Neuronal stem cell (in vitro differentiated cells): ENCODE measurements at places on chromosomes 5 and 9.
A peak's percentile ranks its signal among the peaks of the same experiment; 100 is the strongest.

GRCh38 chr5:75192804-75193203 lies 43.9 kb downstream of the ANKRD31 start:
- no peak overlapping the region for H3K4me3 ChIP-seq
- no peak overlapping the region for H3K27ac ChIP-seq
- H3K27me3 ChIP-seq = no peaks in the 10 kb centered on the region
- H3K4me1 ChIP-seq = no peaks in the 10 kb centered on the region
- no peaks in the 10 kb centered on the region for H3K36me3 ChIP-seq

DNA sequence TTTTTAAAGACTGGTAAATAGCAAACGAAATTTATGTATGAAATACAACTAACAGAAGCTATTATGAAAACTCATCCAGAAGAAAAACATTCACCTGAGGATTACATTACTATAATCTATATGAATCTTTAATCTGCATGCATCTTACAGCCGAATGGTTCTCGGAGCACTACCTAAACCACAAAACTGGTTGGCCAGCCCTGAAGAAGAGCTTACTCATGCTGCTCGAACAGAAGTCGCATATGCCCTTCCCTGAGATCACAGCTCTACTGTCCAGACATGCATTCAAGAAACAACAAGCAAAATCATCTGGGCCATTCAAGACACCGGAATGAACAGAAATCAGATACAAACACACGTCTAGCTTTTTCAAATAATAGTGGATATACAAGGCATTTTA lies 931.0 kb upstream of the DMAC1 start:
- H3K4me1 ChIP-seq = peaks cover 14% of the 10 kb centered on the region
- H3K27me3 ChIP-seq = no peaks in the 10 kb centered on the region
- H3K27ac ChIP-seq = no peak overlapping the region
- DNase-seq = no peak
- no peak overlapping the region for H3K4me3 ChIP-seq
- no peaks in the 10 kb centered on the region for H3K36me3 ChIP-seq

- peaks cover 18% of the 10 kb centered on the region for H3K4me1 ChIP-seq
- H3K4me3 ChIP-seq = no peak overlapping the region
These were observed 13.8 kb upstream of the NKD2 start for GRCh38 chr5:994821-995220.

DNA sequence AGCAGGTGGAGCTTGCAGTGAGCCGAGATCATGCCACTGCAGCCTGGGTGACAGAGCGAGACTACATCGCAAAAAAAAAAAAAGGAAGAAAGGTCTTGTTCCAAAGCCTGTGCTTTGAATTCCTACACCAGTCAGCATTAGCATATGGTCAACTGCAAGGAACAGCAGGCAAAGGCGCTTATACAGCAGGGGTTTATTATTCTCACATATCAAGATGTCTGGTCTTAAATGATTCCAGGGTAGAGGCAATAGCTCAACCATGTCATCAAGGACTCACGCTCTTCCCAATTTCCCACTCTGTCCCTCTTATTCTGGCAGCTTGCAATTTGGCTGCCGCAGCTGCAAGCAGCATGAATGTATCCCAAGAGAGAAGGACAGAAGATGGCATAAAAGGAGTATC lies 28.6 kb upstream of the HRH2 start:
- H3K4me3 ChIP-seq = no peak overlapping the region
- H3K27me3 ChIP-seq = no peaks in the 10 kb centered on the region
- no peaks in the 10 kb centered on the region for H3K4me1 ChIP-seq

GRCh38 chr9:27530915-27531755 lies 1.5 kb upstream of the MOB3B start:
- peaks cover 2% of the 10 kb centered on the region for H3K36me3 ChIP-seq
- no peaks in the 10 kb centered on the region for H3K27me3 ChIP-seq
- H3K27ac ChIP-seq = no peak overlapping the region

- no peaks in the 10 kb centered on the region for H3K4me1 ChIP-seq
- no peaks in the 10 kb centered on the region for H3K27me3 ChIP-seq
- DNase-seq = no peak
- no peaks in the 10 kb centered on the region for H3K36me3 ChIP-seq
These were observed 416.1 kb upstream of the IZUMO3 start for GRCh38 chr9:24961762-24962161.

DNA sequence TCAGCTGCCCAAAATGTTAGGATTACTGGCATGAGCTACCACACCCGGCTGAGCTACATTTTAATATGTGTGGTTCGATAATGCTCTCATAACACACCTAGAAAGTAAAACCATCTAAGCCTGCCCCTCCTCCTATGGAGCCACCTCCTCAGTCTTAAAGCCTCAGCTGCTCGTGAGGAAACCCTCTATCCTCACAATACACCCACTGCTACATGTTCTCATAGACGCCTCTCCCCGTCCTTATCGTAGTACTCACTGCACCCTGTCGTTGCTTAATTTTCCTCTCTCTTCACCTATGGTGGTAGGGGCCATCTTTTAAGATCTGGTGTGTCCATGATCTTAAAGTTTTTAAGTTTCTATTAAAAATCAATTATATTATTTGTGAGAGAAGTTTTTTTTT lies 72.9 kb downstream of the RCL1 start:
- no peak overlapping the region for H3K27ac ChIP-seq
- H3K36me3 ChIP-seq = peaks cover 18% of the 10 kb centered on the region
- H3K4me1 ChIP-seq = no peaks in the 10 kb centered on the region
- H3K4me3 ChIP-seq = no peak overlapping the region
- H3K27me3 ChIP-seq = no peaks in the 10 kb centered on the region

DNA sequence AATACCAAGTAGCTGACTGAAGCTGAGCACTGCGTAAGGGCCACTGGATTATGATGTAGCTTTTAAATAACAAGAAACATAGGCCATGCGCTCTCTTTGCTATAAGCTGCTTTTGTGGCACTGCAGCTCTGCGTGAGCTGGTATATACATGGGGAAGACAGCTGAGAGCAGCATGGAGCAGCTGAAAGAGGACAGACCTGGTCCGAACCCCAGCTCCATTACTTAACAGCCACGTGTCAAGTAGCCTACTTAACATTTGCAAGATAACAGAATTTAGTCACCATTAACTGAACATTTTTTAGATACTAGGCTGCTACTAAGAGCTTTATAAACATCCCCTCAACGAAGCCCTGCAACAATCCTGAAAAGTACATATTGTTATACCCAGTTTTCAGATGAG lies 69.3 kb downstream of the PTPN3 start:
- no peak for DNase-seq
- no peak overlapping the region for H3K4me3 ChIP-seq
- peaks cover 11% of the 10 kb centered on the region for H3K4me1 ChIP-seq

DNA sequence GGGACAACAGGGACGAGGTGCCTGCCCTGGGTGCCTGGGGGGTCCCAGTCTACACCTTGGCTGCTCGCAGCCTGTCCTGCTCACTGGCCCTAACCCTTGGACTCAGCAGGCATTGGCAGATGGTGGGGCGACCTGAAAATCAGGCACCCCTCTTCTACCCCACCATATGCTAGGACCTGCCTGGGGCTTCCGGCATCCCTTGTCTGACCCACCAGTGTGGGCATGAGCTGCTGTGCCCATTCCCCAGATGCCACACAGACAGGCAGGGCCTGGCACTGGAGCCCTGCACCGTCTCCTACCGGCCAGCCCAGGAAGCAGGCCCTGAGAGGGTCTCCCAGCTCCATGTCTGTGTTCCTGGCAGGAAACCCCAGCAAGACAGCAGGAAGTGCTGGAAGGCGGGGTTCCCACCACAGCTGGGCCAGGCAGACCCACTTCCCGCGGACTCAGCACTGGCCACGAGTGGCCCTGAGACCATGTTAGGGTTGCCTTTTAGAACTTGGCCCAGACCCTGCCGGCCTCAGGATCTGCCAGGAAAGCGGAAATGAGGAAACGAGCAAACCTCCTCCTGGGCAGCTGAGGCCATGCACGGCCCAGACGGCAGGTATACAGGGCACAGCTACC lies 3.1 kb downstream of the NINJ1 start:
- H3K4me1 ChIP-seq = peaks cover 31% of the 10 kb centered on the region
- no peak for DNase-seq
- H3K27ac ChIP-seq = no peak overlapping the region

GRCh38 chr9:98263080-98263479 lies 7.6 kb upstream of the TBC1D2 start:
- H3K27ac ChIP-seq = no peak overlapping the region
- no peaks in the 10 kb centered on the region for H3K36me3 ChIP-seq
- no peaks in the 10 kb centered on the region for H3K4me1 ChIP-seq
- DNase-seq = no peak

DNA sequence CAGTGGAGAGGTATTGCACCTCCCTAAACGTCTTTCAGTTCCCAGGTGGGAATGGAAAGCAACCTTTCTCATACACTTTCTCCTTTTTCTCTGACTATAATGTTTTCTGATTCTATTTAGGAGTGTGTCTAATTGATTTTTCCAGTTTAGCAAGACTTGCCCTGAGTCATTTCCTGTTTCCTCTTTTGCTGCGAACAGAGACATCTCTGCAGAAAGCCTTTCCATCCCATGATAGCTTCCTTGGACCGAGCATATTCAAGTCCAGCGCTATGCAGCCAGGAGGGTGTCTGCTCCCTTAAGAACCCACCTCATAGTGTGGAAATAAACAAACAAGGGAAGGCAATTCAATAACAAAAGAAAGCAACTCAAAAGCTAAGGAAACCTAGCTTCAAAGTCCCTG lies 60.0 kb upstream of the CDH6 start:
- H3K4me1 ChIP-seq = no peaks in the 10 kb centered on the region
- no peaks in the 10 kb centered on the region for H3K36me3 ChIP-seq
- H3K4me3 ChIP-seq = no peak overlapping the region
- no peak overlapping the region for H3K27ac ChIP-seq
- no peak for DNase-seq
- no peaks in the 10 kb centered on the region for H3K27me3 ChIP-seq

- no peaks in the 10 kb centered on the region for H3K4me1 ChIP-seq
- no peaks in the 10 kb centered on the region for H3K27me3 ChIP-seq
- H3K36me3 ChIP-seq = no peaks in the 10 kb centered on the region
- DNase-seq = no peak
- H3K4me3 ChIP-seq = no peak overlapping the region
- no peak overlapping the region for H3K27ac ChIP-seq
These were observed 105.9 kb downstream of the F2RL2 start for GRCh38 chr5:76517334-76517733.

GRCh38 chr9:113537229-113537810 lies 73.8 kb downstream of the RGS3 start:
- no peak overlapping the region for H3K4me3 ChIP-seq
- no peak for DNase-seq
- no peaks in the 10 kb centered on the region for H3K36me3 ChIP-seq
- no peaks in the 10 kb centered on the region for H3K27me3 ChIP-seq

GRCh38 chr9:130872093-130872492 lies 24.5 kb downstream of the QRFP start:
- H3K4me3 ChIP-seq = no peak overlapping the region
- peaks cover 94% of the 10 kb centered on the region for H3K36me3 ChIP-seq
- no peak for DNase-seq
- H3K27me3 ChIP-seq = no peaks in the 10 kb centered on the region
- no peaks in the 10 kb centered on the region for H3K4me1 ChIP-seq

- DNase-seq = no peak
- no peaks in the 10 kb centered on the region for H3K36me3 ChIP-seq
- no peak overlapping the region for H3K27ac ChIP-seq
- no peaks in the 10 kb centered on the region for H3K27me3 ChIP-seq
- H3K4me3 ChIP-seq = no peak overlapping the region
- H3K4me1 ChIP-seq = no peaks in the 10 kb centered on the region
These were observed 199.9 kb downstream of the DOCK8 start for GRCh38 chr9:414595-414994.

GRCh38 chr5:119879446-119879845 lies 250.1 kb downstream of the FAM170A start:
- H3K27ac ChIP-seq = no peak overlapping the region
- no peak for DNase-seq
- no peaks in the 10 kb centered on the region for H3K4me1 ChIP-seq

DNA sequence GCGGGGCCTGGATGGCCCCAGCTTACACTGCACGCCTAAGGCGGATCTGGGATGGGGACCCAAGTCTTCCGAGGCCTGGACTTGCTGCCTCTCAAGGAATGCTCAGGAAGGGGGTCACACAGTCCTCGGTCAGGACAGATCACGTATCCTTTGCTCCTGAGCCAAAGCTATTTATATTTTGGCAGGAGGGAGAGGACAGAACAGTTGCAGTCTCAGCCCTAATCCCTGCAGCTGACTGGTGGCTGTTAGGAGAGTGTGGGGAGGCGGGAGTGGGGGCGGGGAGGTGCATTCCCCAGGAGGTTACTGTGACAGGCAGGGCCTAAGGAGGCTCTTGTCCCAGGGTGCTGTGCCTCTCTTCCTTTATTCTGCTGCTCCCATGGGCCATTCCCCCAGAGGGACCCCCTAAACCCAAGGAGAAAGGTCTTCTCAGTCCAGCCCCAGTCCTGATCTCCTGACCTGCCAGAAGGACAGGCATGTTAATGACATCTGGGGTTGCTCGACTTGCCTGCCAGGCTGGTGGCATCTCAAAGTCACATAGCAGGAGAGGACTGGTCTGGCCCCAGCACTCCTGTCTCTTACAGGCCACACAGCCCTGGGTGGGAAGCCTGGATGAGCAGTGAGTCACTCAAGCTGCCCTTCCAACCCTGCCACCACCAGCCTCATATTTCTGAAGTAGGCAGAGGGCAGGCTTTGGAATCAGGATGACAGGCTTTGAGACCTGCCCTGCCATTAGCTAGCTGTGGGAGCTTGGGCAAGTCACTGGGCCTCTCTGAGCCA lies 51.9 kb downstream of the COL27A1 start:
- no peak overlapping the region for H3K4me3 ChIP-seq
- H3K27me3 ChIP-seq = no peaks in the 10 kb centered on the region
- peak; percentile 33 for DNase-seq
- peaks cover 16% of the 10 kb centered on the region for H3K4me1 ChIP-seq
- H3K36me3 ChIP-seq = peaks cover 9% of the 10 kb centered on the region

GRCh38 chr9:100216178-100216787 lies 117.2 kb downstream of the INVS start:
- H3K4me3 ChIP-seq = no peak overlapping the region
- DNase-seq = peak; percentile 42
- no peak overlapping the region for H3K27ac ChIP-seq
- no peaks in the 10 kb centered on the region for H3K36me3 ChIP-seq
- no peaks in the 10 kb centered on the region for H3K4me1 ChIP-seq

GRCh38 chr5:16869821-16870796 lies 66.0 kb downstream of the MYO10 start:
- DNase-seq = no peak
- H3K27me3 ChIP-seq = no peaks in the 10 kb centered on the region
- H3K4me3 ChIP-seq = no peak overlapping the region
- no peak overlapping the region for H3K27ac ChIP-seq
- H3K4me1 ChIP-seq = peaks cover 11% of the 10 kb centered on the region
